ENCODE measurements at places on chromosomes 12 and 14.
A peak's percentile ranks its signal among the peaks of the same experiment; 100 is the strongest.

GRCh38 chr12:32049956-32050355 is 56.7 kb upstream of the BICD1 start:
- no peak for DNase-seq

DNA sequence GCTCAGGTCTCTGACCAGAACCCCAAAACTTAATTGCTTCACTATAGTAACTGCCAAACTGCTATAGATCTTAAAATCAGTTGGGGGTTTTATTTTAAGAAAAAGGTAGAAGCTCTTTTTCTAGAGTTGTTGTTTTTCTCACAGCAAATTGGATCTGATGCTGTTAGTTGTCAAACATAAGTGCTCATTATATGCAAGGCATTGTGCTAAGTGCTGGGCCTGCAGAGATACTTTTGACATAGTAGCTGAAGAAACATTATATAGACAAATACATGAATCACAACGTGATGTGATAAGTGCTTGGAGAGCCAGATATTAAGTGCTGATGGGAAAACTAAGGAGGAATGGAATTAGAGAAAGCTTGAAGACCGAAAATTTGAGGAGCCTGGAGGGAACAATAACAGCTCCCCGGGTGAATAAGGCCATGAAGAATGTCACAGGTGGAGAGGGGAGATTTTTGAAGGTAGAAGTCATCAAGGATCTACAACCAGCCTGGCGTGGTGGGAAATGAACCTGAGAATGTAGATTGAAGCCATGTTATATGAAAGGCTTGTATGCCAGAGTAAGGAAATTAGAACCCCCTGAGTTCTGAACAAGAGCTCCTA is 126.5 kb downstream of the DYRK2 start:
- no peak for DNase-seq

GRCh38 chr12:64621257-64621942 is 11.1 kb downstream of the RASSF3 start:
- DNase-seq: no peak

DNA sequence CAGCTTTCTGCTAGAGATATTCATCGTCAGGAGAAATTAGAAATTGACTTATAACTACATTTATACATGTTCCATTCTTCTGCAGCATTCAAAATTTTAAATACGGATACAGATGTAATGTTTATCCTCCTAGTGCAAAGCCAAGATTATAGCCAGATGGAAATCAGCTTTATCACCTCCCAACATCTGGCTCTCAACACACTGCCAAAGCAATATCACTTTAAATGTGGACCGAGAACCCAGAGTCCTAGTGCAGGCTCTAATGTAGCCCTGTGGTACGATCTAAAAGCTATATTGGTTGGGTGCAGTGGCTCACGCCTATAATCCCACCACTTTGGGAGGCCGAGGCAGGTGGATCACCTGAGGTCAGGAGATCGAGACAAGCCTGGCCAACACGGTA is 6.5 kb downstream of the MLH3 start:
- peak; percentile 21 for DNase-seq

- peak; percentile 8 for DNase-seq
Measured at GRCh38 chr12:131370791-131371347, 340.0 kb upstream of the SFSWAP start.

- DNase-seq: peak; percentile 49
Measured at GRCh38 chr14:101775826-101776225, 14.3 kb downstream of the PPP2R5C start.

DNA sequence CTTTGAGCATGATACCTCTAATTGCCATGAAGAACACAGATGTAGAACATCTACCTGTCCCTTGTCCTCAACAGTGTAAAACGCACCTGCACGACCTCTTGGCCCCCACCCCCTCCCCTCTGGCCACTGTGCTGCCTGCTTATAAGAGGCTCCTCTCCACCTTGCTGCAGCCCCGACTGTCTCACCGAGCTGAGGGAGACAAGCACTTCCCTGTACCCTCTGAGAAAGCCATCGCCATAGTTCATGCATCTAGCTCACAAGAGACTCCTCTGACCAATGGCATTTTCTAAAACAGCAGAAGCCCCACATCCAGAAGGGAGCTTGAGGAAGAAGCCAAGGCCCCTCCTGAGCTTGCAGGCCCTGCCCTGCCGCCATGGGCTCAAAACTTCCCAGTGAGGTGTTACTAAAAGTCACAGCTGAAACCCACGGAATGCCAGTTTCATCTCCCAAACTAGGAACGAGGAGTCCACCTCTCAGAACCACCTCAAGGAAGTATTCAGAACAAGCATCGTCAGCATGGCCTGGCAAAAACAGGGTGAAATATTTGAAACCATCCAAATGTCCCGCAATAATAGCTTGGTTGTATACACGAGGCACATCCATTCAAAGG is 21.5 kb upstream of the ANO2 start:
- no peak for DNase-seq

DNA sequence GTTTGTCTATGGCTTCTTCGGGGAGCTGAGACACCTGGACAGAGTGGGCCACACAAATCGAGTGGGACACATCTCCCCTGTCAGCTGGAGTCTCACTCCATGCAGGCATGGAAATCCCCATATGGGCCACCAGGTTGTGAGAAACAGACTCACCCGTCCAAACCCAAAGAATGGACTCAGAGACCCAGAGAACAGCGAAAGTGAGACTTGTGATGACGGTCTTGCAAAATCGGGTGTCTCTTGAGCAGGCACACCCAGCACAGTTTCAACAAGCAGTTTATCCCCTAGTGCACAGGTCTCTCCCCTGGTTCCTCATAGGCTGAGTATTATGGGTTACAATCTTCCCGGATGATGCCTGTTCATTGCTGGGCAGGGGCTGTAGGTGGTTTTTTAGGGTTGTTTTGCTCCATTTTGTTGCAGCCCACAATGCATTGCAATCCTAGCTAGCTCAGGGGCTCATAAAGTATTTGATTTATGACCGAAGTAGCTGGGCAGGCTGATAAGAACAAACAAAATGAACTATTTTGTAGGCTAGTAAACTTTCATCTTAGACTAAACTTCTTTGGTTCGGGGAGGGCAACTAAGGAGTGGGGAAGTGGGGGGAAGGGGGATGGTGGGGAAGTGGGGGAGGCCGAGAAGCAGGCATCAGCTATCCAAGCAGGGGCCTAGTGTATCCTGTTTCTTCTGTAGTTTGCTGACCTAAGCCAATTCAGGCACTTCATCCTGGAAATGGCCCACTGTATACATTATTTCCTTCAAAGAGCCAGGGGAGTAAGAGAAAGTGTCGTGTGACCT is 45.3 kb downstream of the IQSEC3 start:
- no peak for DNase-seq

GRCh38 chr14:96297000-96297399 is 41.0 kb downstream of the BDKRB1 start:
- no peak for DNase-seq

- DNase-seq: peak; percentile 70
Measured at GRCh38 chr12:109822951-109823411, 10.2 kb downstream of the TRPV4 start.

- no peak for DNase-seq
Measured at GRCh38 chr14:101491841-101492240, 69.5 kb upstream of the DIO3 start.

DNA sequence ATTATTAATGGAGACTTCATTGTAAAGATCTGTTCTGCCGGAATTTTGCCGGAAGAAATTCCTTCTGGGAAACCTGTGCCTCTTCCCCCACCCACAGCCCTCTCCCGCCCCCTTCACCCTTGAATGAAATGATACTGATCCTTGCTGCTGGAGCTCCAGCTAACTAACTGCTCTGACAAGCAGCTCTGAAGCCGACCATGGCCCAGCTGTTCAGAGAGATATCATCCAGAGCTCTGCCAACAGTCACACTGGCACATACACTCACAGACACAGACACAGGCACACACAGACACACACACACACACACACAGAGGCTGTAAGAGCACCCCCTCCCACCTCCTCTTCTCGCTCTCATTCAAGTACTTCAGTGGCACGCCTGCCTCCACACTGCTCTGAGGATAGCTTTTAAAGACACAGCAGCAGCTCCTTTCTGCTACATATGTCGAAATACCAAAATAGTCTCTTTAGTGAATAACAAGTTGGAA is 88.6 kb downstream of the R3HDM2 start:
- DNase-seq: peak; percentile 77

DNA sequence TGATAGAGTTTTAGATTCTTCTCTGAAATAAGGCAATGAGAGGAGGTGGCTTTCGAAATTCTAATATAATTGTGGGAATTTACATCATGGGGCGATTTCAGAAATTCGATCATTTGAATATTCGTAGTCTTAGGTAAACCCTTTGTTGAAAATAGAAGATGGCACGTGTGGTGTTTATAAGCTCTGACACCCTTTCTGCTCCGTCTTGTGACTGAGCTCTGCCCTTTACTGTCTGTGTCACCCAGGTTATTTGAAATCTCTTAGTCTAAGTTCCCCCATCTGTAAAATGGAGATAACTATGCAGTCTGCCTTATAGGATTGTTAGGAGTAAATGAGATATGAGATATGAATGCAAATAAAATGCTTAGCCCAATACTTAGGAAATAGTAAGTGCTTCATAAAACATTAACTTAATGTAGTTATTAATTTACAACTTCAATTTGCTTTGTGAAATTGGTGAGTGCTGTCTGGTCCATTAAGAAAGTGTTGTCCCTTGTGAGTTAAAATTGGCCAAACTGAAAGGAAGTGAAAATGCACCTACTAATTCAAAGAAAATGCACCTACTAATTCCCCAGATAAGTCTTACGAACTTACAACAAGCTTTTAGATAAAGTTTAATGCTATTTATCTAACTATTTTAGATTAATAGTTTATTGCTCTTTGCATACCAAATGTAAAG is 1.5 kb downstream of the BMAL2 start:
- DNase-seq: no peak

DNA sequence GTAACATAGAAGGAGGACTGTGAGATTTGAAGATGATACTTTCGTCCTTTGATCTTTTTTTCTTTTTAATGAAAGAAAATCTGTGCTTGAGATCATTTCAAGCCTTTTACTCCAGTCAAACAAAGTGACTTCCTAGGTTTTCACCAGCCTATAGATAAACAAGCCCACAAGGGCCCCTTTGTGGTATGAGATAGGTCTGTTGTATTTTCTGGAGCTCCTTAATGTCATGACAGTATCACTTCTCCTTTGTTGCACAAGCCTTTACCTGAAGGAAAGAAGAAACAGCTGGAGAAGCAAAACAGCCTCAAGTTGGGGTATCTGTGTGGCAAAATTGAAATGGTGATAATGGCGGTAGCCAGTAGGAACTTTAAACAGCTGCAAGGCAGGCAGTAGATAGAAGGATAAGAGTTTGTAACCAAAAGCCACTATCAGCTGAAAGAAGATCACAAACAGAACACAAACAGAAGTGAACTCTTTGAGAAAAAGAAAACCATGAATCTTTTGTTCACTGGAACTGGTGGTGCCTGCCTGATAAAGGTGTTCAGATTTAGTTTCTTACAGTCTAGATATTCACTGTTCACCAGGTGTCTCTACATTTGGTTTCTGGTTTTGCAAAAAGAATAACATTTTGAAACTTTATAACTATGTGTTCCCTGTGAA is 96.8 kb downstream of the LGR5 start:
- no peak for DNase-seq

Data from right hindlimb (tissue), 1 donor.